ENCODE measurements at places on chromosomes 2 and 18.

GRCh38 chr2:215032153-215032552 is 106.3 kb downstream of the ABCA12 start:
- no peak for DNase-seq

- no peak for DNase-seq
Measured at GRCh38 chr2:151878655-151879563, 50.7 kb upstream of the ARL5A start.

DNA sequence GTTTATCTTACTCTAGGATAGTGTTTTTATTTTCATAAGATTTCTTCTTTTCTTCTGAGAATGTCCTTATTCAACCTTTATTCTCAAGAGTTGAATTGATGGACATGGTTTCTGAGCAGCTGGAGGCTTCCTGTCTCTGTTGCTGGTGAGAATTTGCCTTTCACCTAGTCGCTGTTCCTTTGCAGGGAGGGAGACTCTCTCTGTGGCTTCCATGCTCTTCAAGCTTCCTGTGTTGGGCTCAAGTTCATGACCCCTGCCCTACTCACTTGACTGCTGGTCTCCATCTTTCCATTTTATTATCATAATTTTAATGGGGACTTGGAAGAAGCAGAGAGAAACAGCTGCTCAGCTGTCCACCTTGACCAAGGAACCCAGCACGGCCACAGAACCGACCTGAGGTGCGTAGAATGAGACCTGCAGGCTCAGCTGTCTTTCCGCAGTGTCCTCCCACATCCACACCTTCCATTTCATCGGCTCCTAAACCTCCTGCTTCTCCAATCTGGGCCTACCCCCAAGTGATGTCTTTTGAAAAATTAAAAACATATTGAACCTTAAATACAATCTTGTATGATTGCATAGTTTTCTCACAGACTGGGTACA is 24.2 kb downstream of the TMEM18 start:
- DNase-seq = no peak

GRCh38 chr2:134836986-134837385 is 1.4 kb upstream of the ACMSD start:
- DNase-seq = no peak

DNA sequence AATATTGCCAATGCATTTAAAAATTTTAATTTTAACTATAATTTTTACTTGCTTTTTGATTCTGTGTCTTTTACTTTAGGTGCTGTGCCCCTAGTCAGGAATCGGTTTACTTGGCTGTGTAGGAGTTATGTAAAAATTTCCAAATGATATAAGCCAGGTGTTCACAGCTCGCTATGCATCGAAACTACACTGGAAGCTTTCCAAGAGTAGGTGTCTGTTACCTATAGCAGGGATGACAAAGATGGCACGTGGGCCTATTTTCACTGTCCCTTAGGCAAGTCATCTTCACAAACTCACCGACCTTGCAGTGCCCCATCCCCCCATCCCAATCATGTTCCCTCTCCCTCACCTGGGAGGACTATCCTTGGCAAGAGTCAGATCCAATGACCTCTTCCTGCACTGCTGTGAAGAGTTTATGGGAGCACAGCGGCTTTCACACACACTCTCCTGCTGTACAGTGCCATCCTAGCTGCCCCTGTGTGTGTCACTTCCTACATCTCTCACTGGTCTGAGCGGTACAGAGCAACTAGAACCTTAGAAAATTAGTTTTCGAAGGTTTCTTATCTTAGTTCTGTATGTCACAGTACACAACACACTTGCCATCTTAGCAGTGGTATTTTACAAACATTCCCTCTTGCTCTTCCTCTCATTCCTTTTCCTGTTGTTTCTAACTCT is 49.2 kb upstream of the NAB1 start:
- DNase-seq = no peak
